ENCODE measurements at places on chromosomes 1 and 21. TPM values are rescaled to one million over a fixed set of nuclear protein-coding genes. Genes with fewer than 3 reads are reported as not detected.
A peak's percentile ranks its signal among the peaks of the same experiment; 100 is the strongest.

TSPEAR gene
- total RNA-seq = not detected

GRCh38 chr1:41286992-41287391 is 44.9 kb upstream of the SCMH1 start:
- DNase-seq = no peak

DNA sequence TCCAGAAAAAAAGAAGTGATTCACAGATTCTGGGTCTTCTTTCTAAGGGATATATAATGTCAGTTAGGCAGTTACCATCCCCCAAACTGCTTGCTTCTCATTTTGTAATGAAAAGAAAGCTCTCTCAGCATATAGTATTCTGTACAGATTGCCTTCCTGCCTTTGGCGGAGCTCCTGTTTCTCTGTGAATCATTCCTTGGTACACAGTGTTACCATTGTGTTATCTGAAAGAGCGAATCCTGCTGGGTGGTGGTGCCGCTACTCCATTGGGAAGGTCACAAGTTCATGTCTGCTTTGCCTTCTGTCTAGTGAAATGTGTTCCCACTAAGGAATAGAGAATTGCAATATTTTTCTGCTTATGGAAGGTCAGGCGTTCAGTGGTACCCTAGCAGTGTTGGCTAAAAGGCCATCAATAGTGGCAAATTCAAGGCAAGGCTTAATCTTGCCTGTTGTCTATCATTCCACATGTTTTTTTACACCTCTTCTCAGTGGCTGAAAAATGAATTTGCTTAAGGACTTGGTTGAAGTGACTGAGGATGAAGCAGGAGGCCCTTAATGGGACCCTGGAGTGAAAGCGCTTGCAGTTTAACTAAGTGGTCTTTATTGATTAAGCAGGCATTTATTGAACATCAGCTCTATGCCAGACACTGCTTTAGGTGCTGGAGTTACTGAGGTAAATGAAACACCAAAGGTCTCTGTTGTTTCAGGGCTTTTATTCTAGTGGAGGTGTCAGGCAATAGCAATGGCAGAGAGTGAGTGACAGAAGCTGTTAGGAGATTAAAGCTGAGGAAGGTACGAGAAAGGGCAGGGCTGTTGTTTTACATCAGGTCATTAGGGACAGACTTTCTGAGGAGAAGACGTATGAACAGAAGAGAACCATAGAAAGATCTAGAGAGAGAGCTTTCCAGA is 186.7 kb downstream of the PDE4B start:
- DNase-seq = no peak

DNA sequence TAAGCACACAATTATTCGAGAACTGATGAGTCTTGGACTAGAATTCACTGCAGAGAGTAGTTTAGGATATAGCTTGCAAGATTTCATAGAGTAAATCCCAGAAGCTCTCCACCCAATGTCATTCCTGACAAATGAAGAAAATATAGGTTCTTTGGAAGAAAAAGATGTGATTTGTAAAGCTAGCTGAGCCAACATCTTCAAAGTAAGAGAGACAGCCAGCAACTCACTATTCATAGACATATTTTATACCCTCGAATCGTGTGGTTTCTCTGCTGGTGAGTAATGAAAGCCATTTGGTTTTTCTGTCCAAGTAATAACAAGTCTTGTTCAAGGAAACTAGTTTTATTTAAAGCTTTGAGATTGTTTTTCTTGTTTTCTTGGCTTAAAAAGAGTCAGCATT is 165.7 kb upstream of the SYT6 start:
- DNase-seq = no peak

DNA sequence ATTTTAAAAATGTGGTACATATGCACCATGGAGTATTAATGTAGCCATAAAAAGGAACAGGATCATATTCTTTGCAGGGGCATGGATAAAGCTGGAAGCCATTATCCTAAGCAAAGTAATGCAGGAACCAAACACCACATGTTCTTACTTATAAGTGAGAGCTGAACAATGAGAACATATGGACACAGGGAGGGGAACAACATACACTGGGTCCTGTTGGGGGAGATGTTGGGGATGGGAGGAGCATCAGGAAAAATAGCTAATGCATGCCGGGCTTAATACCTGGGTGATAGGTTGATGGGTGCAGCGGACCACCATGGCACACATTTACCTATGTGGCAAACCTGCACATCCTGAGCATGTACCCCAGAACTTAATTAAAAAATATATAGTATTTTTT is 352.5 kb upstream of the KAZN start:
- DNase-seq = no peak

- DNase-seq = no peak
Observed at GRCh38 chr1:35557118-35557610, at the start of gene KIAA0319L. TSS of gene KIAA0319L (minus strand) at chr1:35557403. CDS start at chr1:35554491, 2,912 bp downstream.

DNA sequence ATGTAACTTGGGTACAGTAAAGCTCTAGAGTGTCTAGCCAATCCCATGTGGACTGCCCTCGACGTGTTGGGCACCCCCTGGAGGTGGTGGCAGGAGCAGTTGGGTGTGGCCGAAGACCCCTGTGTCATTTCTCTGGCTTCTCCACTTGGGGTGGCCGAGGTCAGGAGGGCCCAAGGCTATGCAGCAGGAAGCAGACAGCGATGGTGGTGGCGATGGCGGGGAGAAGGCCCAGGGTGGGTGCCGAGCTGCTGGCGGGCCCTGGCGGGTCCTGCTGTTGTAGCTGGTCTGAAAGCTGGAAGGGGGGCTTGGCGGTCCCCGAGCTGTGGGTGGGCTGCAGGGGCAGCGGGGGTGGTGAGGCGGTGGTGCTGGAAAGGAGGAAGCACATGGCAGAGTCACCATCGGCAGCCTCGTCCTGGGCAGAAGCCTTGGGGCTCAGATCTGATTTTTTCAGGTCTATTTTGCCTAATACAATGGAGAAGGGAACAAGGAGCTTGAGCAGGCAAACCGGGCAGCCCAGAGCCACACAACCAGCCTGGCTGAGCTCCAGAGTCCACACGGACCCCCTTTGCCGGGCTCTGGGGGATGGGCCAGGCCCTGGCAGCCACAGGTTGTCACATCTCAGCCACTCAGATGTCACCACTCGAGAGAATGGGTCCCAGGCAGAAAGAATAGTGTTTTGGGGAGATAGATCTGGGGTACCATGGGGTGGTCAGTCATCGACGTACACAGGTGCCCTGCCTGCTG is 231.3 kb downstream of the TRABD2B start:
- no peak for DNase-seq

ZYG11A gene
- total RNA-seq = 0.05 TPM

GRCh38 chr1:83620016-83620415 is 378.9 kb downstream of the TTLL7 start:
- DNase-seq = no peak

DNA sequence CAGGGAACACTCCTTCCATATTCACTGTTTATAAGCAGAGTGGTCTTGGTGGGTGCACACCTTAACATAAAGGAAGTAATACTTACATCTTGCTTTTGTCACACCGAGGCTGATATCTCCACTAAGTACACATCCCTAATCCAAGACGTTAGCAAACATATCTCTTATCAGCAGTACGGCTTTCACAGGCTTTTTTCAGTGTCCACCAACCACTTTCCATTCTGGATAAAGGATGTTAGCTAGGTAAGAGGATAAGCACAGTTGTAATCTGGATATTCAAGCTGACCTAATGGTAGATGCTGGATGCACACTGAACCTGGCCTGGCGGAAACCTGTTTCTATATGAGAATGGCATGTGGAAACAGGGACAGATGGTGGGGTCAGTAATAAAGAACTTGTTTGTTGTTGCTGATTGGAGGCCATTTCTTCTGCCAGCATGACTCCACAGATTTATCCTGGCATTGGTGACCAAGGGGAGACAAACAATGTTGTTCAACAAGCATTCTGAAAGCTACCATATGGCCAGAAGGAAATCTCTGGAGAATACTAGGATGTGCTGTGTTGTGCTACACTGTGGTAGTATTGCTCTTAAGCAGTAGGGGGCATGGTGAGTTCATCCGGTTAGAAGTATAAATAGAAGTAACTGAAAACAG is 416.4 kb downstream of the PTBP2 start:
- peak; percentile 37 for DNase-seq

SLC30A2 gene
- total RNA-seq = not detected

- peak; percentile 23 for DNase-seq
Observed at GRCh38 chr1:168709405-168710363, 19.3 kb downstream of the DPT start.

CSTB gene
- total RNA-seq = 57.5 TPM

DNA sequence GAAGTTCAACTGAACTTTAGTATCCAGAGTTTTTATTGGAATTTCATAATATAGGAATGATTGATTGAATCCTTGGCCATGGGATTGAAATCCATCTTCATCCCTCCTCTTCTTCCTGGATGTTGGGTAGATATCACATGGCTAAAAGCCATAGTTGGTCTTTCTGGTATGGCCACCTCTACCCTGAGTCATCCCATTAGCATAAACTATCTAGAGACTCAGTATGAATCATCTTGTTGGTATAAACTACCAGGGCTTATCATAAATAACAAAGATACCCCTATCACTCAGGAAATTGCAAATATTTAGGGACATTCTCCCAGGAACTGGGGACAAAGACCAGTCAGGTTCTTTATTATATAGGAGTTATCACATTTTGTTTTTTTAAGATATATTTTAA is 21.2 kb upstream of the ZP4 start:
- no peak for DNase-seq

KIF17 gene
- total RNA-seq = 2.4 TPM

- DNase-seq = no peak
Observed at GRCh38 chr1:1599030-1599934, 653 bp downstream of the FNDC10 start.

OR2G6 gene
- total RNA-seq = not detected

ASTN1 gene
- 0.42 TPM for total RNA-seq

- no peak for DNase-seq
Observed at GRCh38 chr1:939511-940106, 15.9 kb downstream of the SAMD11 start.

DNA sequence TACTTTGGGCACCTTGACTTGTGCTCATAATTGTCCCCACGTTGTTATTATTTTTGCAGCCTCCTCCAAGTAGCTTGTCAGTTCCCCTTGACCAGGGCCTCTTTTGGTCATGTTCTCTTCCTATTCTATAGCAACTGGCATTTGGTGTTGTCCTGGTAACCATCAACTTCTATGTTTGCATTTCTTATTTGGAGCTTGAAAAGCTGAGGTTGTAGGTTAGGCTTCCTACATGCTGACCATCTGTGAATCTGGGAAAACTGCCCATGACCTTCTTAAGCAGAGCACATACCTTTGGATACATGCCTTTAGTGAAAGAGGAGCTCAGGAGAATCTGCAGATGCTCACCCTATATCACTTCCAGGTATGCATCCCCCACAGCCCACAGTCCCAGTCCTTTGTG is 160.8 kb downstream of the HHAT start:
- no peak for DNase-seq

- no peak for DNase-seq
Observed at GRCh38 chr1:77036560-77036959, 169.3 kb downstream of the ST6GALNAC5 start.

DNA sequence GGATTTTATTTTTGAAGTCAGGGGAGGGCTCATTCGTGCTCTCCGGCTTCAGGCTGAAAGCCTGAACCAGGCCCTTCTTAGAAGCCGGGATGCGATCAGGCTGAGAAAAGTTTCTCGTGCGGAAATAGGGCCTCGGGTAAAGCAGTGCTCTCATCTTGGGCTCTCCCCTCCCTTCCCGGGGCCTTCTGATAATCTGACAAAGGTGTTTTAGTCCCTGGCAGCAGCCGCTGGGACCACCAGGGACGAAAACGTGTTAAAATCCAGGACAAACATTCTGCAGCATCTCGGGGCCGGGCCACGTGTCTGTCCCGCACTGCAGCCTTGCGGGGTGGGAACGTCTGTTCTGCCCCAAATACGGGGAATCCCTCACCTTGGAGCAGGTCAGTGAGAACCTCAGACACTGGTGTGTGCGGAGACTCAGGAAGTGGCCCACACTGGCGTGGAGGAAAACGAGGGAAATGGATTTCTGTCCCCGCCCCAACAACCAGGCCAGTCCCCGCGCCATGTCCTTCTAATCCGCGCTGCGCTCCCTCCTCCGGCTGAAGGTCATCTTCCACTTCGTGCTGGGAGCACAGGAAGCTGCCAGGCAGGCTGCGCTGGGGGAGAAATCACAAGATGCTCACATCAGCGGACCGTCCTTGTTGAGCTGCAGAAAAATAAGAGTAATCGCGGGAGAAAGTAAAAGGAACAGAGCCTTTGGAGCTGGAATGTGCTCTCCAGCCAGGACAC is 16.6 kb upstream of the AJAP1 start:
- DNase-seq = no peak

CFAP141 gene
- total RNA-seq = not detected

DNA sequence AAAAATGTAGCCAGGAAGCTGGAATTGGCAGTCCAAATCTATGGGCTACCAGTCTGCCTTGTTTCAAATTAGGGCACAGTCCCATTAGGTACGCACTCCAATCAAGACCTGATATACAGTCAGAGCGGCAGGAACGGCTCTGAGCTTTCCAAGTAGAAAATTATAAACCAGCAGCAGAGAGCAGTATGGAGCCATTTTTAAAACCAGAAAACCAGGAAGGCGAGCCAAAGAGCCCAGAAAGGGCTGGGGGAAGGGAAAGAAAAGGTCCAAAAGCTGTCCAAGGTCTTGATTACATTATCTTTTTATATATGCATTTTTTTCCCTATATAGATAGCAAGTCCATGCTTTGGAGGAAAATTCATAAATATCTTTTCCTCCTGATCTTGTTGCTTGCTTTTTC is 719.0 kb downstream of the RWDD3 start:
- peak; percentile 6 for DNase-seq

GRCh38 chr1:84721152-84721551 is 30.9 kb upstream of the SSX2IP start:
- DNase-seq = no peak

VWA5B1 gene
- total RNA-seq = not detected

AGT gene
- 0.93 TPM for total RNA-seq

DNA sequence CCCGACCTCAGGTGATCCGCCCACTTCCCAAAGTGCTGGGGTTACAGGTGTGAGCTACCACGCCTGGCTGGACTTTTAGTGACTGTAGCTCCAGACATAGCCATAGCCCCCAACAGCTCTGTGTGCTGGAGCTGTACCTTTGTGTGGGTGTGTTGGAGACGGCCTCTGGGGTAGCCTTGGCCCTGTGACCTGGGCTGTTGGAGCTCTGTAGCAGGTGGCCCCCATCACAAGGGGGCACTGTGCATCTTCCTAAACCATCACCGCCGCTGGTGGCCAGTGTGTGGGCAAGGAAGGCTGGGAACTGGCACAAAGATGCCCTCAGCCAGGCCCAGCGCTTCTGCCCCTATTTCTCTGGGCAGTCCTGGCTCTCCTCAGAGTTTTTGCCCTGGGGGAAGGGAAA is 38.4 kb upstream of the FOXO6 start:
- no peak for DNase-seq

SLFNL1 gene
- 0.20 TPM for total RNA-seq

Measured in HCT116 (cell line).